ENCODE measurements at places on chromosomes 4 and X. TPM values are rescaled to one million over a fixed set of nuclear protein-coding genes. Genes with fewer than 3 reads are reported as not detected.
A peak's percentile ranks its signal among the peaks of the same experiment; 100 is the strongest.

- no peak overlapping the region for H3K4me3 ChIP-seq
- no peaks in the 10 kb centered on the region for H3K36me3 ChIP-seq
- no peak overlapping the region for H3K27ac ChIP-seq
- no peak for DNase-seq
- no peaks in the 10 kb centered on the region for H3K4me1 ChIP-seq
- no peaks in the 10 kb centered on the region for H3K27me3 ChIP-seq
Observed at GRCh38 chrX:24253030-24253429, 60.8 kb downstream of the SUPT20HL2 start.

GRCh38 chr4:118171381-118171780 lies 137.1 kb downstream of the NDST3 start:
- no peak overlapping the region for H3K27ac ChIP-seq
- H3K4me3 ChIP-seq: no peak overlapping the region
- H3K36me3 ChIP-seq: no peaks in the 10 kb centered on the region
- no peak for DNase-seq
- H3K4me1 ChIP-seq: no peaks in the 10 kb centered on the region
- no peaks in the 10 kb centered on the region for H3K27me3 ChIP-seq

DNA sequence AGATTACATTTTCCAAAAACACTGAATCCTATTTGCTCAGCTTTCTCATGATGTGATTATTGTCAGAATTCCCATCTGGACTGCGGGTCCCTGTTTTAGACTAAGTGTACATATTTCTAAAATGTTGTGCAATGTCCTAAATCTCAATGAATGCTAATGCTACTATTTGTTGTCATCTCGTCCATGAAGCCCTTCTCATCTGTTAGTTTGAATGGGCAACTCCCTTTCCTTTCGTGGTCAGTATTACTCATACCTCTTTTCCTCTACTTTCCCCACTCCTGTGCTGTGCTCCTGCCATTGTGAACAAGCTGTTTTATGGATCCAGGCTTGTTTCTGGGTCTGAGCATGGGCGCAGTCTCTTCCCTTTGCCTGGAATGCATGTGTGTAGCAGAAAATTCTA lies 91.0 kb downstream of the MID1 start:
- no peak overlapping the region for H3K4me3 ChIP-seq
- no peaks in the 10 kb centered on the region for H3K4me1 ChIP-seq
- no peak overlapping the region for H3K27ac ChIP-seq
- DNase-seq: no peak
- no peaks in the 10 kb centered on the region for H3K27me3 ChIP-seq
- H3K36me3 ChIP-seq: no peaks in the 10 kb centered on the region

- no peaks in the 10 kb centered on the region for H3K36me3 ChIP-seq
- no peak overlapping the region for H3K27ac ChIP-seq
- DNase-seq: no peak
- no peak overlapping the region for H3K4me3 ChIP-seq
Observed at GRCh38 chr4:54548098-54548620, 109.6 kb upstream of the KIT start.

- H3K27me3 ChIP-seq: no peaks in the 10 kb centered on the region
- H3K4me3 ChIP-seq: no peak overlapping the region
- H3K4me1 ChIP-seq: peaks cover 7% of the 10 kb centered on the region
- DNase-seq: no peak
- H3K27ac ChIP-seq: no peak overlapping the region
Observed at GRCh38 chr4:186684220-186684619, 39.4 kb downstream of the FAT1 start.

DNA sequence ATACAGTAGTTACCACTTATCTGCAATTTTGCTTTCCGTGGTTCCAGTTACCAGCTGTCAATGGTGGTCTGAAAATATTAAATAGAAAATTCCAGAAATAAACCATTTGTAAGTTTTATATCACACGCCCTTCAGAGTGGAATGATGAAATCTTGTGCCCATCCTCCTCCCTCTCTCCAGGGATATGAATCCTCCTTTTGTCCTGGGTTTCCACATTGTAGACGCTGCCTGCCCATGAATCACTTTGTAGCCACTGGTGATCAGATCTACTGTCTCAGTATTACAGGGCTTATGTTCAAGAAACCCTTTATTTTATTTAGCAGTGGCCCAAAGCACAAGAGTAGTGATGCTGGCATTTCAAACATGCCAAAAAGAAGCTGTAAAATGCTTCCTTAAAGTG lies 198.6 kb downstream of the KCNIP4 start:
- H3K27me3 ChIP-seq: no peaks in the 10 kb centered on the region
- DNase-seq: no peak
- no peaks in the 10 kb centered on the region for H3K36me3 ChIP-seq
- H3K4me3 ChIP-seq: no peak overlapping the region
- H3K4me1 ChIP-seq: no peaks in the 10 kb centered on the region

DNA sequence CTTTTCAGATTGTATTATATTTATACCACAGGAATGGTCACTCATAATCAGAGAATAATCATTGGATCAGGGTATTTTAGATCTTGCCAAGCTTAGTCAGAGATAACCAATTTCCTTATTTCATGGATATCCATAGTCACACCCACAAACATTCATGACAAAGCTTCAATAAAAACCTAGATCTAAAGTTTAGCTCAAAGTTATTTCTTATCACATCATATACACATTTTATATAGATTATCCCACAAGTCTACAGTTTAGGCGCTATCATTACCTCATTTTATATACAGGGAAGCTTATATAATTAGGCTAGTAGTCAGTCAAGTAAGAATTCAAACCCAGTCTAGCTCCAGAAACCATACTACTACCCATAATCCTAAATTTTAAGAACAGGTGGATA lies 82.3 kb downstream of the SLC10A7 start:
- no peak for DNase-seq
- no peak overlapping the region for H3K27ac ChIP-seq
- H3K36me3 ChIP-seq: no peaks in the 10 kb centered on the region
- H3K4me1 ChIP-seq: no peaks in the 10 kb centered on the region

GRCh38 chr4:76430519-76431388 lies 4.3 kb upstream of the SHROOM3 start:
- no peak overlapping the region for H3K27ac ChIP-seq
- H3K27me3 ChIP-seq: no peaks in the 10 kb centered on the region
- H3K36me3 ChIP-seq: no peaks in the 10 kb centered on the region

- no peaks in the 10 kb centered on the region for H3K27me3 ChIP-seq
- no peak for DNase-seq
- H3K4me3 ChIP-seq: no peak overlapping the region
Observed at GRCh38 chr4:11338956-11339782, 89.5 kb downstream of the HS3ST1 start.

DNA sequence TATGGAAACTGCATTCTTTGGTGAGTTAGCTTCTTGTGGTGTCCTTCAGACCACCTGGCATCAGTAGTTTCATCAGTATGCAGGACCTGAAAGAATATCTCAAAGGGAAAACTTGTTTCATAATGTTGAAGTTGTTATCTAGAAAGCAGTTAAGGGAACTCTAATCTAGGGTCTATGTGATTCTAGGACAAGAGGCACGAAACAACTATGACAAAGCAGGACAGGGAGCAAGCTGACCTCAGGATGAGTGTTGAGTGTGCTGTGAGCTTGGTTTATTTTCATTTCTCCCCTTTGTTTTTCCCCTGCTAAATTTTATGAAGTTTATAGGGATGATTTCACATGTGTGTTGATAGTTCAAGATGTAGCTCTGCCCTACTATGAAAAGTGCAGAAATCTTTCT lies 65.7 kb downstream of the MXRA5 start:
- H3K36me3 ChIP-seq: no peaks in the 10 kb centered on the region
- no peak overlapping the region for H3K4me3 ChIP-seq
- no peaks in the 10 kb centered on the region for H3K27me3 ChIP-seq

DNA sequence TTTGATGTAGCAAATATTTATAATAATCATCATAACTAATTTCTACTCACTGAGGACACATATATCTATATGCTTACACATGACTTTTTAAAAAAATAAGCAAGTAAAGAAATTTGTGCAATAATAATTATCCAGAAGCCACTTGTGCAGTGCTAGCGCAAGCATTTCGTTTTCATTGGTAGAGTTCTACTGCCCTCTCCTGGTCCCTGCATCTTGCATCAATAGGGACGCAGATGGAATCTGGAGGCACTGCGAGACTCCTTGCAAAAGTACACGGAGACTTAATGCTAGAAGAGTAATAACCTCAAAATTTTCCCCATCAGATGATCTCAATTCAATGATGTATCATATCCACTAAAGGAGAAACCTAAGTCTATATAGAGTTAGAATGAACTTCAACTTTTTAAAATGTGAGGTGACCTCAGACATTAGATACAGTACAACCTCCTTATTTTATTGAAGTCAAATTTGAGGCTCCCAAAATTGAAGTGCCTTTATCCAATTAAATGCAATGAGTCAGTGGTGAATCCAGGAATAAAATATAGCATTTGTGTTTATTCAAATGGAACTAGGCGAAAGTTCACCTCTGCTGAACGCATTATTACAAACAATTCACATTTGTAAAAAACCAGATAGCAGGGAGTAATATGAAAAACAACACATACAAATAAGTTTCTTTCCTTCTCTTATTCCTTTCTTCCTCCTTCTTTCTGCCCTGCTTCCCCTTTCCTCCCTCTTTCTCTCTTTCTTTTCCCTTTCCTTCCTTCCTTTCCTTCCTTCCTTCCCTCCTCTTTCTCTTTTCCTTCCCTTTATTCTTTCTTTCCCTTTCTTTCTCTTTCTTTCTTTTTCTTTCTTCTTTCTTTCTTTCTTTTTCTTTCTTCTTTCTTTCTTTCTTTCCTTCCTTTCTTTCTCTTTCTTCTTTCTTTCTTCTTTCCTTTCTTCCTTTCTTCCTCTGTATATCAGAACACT lies 450.0 kb downstream of the ANKRD50 start:
- no peak overlapping the region for H3K4me3 ChIP-seq
- H3K36me3 ChIP-seq: no peaks in the 10 kb centered on the region
- no peaks in the 10 kb centered on the region for H3K4me1 ChIP-seq
- no peak overlapping the region for H3K27ac ChIP-seq
- peak; percentile 26 for DNase-seq
- no peaks in the 10 kb centered on the region for H3K27me3 ChIP-seq

DNA sequence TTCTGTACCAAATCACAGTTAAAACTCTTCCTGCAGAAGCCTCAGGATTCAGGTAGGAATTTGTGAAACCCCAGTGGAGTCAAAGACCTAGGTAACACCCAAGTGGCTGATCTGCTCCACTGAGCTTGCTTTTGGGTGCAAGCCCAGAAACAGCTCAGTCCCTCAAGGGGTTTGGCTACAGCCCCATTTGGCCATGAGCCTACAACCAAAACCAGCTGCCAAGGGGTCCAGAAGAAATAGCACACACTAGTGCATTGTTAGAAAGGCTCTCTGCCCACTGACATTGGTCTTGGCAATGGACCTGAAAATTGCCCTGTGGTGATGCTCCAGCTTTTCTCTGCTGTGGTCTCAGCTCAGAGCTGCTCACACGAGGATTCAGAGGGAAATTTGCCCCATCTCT lies 577.4 kb upstream of the INTU start:
- H3K4me3 ChIP-seq: no peak overlapping the region
- H3K27me3 ChIP-seq: no peaks in the 10 kb centered on the region
- H3K4me1 ChIP-seq: no peaks in the 10 kb centered on the region
- no peak for DNase-seq

Gene ADH1C
- 57.7 TPM for total RNA-seq

Gene MXRA5
- total RNA-seq: 2.6 TPM

Gene COMMD8
- total RNA-seq: 6.3 TPM

Gene MAB21L2
- total RNA-seq: not detected

Gene ADH6
- total RNA-seq: 1.3 TPM
